ENCODE measurements at places on chromosomes 7 and 10.

- no peak for DNase-seq
Observed at GRCh38 chr10:101227429-101228152, 1.7 kb downstream of the LBX1 start.

GRCh38 chr7:102093599-102094315, 192.9 kb upstream of the SH2B2 start:
- no peak for DNase-seq

DNA sequence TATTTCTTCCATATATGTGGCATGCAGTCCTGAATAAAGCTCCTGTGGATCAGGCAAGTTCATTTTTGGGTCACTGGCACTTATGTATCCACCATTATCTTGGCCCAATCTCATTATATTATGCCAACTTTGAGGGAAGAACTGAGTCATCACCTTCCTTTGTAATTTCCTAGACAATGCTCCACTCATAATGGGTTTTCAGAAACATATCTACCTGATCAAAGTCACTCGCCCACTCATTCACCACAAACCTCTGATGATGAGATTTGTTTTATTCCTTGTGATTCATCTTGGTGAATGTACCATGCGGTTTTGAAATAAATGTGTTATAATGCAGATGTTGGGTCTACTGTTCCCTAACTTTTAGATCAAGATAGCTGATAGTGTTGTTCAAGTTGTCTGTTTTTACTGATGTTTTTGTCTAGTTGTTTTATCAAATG, 525.8 kb downstream of the KIF20B start:
- DNase-seq, result no peak

DNA sequence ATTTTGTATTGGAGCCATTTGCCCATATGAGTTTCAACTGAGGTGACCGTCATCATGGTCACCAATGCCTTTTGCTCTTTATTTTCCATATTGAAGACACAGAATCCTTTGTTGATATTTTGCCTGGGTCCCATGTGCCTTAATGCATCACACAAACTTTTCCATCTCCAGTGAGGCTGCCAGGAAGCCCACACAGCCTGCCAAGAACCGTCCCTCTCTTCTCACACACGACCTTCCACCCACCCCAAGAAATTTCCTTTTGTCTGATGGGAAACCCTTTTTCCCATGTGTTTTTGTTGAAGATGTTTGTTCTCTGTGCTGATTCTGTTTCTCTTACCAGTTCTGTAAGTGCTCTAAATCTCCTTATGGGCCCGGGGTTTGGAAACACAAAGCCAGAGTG, 168.9 kb downstream of the CSTF2T start:
- DNase-seq, result no peak

- DNase-seq, result no peak
Observed at GRCh38 chr10:124362568-124362967, 56.2 kb downstream of the OAT start.

DNA sequence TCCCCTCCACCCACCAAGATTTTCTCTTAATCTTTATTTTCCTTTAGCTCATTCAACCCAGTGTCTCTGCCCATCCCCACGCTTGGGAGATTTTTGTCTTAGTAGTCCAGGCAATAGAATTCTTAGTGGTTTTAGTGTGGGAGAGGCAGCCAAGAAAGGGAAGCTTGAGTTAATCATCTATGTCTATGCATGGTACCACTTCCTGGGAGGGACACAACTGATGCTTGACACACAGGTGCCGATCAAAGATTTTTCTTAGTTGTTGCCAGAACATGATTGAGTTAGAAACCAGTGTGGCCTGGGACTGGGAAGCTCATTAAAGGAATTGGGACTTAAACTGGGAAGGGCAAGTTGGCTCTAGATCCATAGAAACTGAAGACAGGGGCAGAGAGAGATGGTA, 3.1 kb downstream of the STRA8 start:
- DNase-seq, result no peak

DNA sequence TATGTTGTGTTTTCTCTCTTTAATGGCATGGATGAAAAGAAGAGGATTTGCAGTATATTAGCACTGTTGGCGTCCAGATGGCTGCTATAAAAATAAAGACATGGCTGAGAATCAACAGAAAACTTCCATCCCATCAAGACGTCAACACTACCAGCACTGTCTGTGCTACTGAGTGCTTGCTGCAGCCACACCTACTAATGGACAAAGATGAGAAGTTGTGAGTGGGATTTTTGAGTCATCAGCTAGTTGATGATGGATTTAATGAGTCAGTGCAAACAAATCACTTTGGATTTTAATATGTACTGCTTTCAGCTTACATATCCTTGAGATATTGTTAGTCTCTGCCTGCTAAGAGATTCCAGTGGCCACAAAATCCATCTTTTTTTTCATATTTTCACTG, 631.0 kb upstream of the ANKRD30A start:
- DNase-seq, result no peak

DNA sequence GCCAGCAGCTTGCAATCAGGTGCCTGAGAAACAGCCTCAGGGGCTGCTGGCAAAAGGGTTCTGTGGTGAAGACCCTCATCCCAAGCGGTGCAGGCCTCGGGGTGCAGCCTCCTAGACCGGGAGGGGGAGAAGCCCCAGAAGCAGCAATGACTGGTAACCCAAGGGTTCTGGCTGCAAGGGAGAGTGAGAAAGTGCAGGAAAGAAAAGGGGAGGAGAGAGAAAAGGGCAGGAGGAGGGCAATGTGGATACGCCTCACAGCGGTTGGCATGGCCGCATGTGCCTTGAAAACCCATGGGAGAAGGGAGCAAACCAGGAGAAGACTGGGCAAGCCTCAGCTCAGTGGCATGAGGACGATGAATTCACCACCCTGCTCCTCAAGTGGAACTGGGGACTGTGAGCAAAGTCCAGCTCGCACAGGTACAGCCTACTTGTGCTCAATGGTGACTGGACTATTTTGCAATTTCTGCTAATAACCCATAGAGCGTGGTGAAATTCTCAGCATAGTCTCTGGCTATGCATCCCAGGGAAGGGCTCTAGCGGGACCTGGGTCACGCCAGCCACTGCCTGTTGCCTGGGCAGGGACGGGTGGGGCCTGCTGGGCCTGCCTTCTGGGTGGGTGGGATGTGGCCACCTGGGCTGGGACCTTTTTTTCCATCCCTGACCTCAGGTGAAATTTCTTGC, 6.2 kb downstream of the CLRN3 start:
- DNase-seq, result no peak

- DNase-seq, result no peak
Observed at GRCh38 chr7:131381069-131381838, 53.6 kb downstream of the MKLN1 start.

DNA sequence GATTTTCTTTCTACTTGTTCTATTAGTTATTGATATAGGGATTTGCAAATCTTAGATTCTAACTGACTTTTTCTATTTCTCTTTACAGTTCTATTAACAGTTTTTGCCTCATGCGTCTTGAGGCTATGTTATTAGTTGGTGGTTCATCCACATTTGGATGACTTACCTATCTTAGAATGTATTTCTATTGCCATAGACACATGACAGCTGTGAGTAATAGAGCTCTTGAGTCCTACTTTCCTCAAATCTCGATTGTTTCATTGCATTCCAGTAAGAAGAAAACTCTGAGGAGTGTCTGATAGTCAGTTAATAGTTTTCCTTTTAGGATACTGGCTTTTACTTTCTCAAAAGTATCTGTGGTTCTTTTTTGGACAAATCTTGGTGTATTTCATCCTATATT, 241.4 kb upstream of the ZNF32 start:
- no peak for DNase-seq

- no peak for DNase-seq
Observed at GRCh38 chr10:21737106-21737505, 203.1 kb downstream of the MLLT10 start.

DNA sequence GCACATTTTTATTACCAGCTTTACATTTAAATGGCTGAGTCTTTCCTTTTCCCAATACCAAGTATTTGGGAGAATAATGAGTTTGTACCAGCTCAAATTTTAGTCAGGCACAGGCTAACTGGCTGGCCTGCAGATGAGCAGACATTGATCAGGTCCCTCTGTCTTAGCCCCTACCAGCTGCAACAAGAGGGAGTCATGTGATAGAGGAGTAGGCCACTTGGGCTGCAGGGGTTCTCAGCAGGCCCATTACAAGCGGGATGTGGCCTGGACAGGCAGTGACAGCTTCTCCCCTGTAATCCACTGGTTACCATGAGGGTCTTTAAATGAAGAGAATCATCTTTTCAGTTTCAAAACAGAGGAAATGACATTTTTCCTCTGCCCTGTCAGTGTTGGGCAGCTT, 283.6 kb downstream of the SUGCT start:
- DNase-seq, result no peak

DNA sequence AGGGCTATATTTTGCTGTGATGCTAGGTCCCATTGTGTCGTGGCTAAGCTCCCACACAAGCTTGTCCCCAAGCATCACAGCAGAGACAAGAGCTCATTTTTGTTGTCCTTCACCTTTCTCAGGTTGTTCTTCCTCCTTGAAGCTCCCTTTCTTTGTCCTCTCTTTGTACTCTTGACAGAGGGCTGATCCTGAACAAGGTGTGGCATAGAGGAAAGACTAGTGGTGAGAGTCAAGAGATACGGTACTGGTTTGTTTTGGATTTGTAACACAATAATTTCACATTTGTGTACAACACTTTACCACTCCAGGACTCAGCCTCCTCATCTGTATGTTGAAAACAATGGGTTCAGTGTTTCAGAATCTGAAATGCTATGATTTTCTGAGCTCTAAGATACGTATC, 41.0 kb downstream of the MAGI2 start:
- DNase-seq, result no peak

DNA sequence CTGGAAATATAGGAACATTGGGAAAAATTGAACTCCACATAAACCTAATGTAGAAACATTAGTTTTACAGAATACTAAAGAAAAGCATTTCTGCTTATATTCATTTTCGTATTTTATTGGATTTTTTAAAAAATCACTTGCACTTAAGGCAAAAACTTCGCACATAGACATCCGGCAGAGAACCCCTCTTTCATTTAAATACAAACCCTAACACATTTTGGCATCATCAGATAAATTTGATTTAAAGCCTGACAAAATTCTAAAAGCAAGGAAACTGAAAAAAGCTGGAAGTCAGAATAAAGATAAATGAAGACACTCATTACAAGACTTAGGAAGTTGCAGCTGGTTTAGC, 396 bp upstream of the EXOC4 start:
- DNase-seq, result no peak

GRCh38 chr10:46992803-46993561, 81.8 kb downstream of the PTPN20 start:
- no peak for DNase-seq

DNA sequence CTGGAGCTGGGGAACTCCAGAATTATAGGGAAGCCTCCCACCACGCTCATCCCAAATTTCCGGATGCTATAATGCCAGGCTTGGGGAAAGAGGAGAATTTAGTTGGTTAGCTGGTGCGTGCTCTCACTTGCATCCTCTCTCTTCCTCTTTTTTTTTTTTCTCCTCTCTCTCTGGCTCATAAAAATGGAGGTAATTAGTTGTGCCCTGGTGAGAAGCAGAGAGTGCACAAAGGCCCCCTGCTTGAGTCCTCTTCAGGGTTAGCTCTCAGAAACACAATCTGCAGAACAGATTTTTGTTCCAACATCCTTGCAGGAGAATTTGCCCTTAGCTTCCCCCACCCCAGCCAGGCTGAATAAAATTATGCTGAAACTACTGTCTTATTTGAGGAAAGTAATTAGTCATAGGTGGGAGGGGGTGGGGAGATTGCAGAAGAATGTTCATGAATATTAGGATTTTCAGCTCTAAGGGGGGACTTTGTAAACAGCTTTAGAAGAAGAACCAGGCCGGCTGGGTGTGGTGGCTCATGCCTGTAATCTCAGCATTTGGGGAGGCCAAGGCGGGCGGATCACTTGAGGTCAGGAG, 7.6 kb downstream of the SERPINE1 start:
- no peak for DNase-seq

DNA sequence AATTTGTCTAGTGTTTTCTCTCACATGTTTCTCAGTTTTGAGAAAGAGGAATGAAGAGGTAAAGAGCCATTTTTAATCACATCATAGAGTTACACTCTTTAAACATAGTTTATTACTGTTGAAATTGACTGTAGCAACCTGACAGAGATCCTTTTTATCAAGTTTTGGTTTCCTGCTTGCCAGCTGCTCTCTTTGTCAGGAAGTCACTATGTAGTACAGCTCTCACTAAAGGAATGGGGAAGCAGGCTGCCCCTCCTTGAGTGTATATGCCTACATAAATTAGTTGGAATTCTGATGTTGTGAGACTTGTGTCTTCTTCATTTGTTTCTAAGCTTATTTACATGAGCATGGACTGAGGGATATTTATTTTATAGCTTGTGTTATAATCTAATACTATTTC, 1274.0 kb upstream of the CELF2 start:
- no peak for DNase-seq

DNA sequence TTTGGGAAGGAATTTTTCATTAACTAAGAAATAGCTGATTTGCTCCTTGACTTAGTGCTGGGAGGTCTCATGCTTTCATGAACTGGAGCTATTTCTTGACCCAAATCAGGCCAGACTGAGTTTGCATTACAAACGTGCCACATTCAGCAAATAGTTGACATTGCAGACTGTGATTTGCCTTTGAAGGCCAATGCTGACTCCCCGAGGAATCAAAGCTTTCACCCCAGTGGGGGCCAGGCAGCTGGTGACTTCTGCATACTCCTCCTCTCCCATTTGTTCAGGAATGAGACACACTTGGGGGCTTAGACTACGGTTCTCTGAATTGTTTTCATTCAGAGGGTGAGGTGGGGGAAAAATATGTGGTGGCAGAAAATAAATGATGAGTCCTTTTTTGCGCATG, 111.0 kb upstream of the JAZF1 start:
- DNase-seq, result no peak

- DNase-seq, result no peak
Observed at GRCh38 chr10:89657302-89657701, 12.3 kb upstream of the PANK1 start.

DNA sequence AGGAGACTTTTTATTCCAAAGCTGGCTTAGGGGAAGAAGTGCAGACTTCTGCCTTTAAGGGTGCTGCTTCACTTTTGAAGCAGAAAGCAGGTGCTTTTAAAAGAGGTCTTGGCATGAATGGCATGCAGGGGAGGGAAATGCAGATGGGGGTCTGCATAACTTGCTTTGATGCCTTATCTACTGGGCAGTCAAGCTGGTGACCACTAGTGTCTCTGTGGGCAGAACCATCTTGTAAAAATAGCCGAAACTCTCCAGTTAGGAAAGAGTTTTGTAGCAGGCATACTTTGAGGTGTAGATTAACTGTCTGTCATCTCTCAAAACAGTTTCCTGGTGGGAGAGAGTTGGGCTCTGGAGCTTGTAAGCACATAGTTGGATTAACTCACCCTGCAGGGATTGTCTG, 9.9 kb upstream of the CTNNA3 start:
- no peak for DNase-seq

Data from right kidney (tissue), 9 donors.